ENCODE measurements at places on chromosomes 5 and 9. TPM values are rescaled to one million over a fixed set of nuclear protein-coding genes. Genes with fewer than 3 reads are reported as not detected.

The FBP2 gene
- not detected for total RNA-seq

The PCDHGA3 gene
- 0.15 TPM for total RNA-seq

The NUTM2F gene
- total RNA-seq, result not detected

The CDHR2 gene
- total RNA-seq, result not detected

The HAND1 gene
- total RNA-seq, result not detected

The JAK2 gene
- total RNA-seq, result 6.2 TPM

The LCN15 gene
- not detected for total RNA-seq

The EQTN gene
- total RNA-seq, result not detected

The PTGS1 gene
- under 0.01 TPM for total RNA-seq

The TOR4A gene
- total RNA-seq, result 39.0 TPM

The GRAMD2B gene
- 1.3 TPM for total RNA-seq

The CAMK4 gene
- total RNA-seq, result 3.6 TPM

The PCDHGC4 gene
- 0.32 TPM for total RNA-seq

The ERCC8 gene
- total RNA-seq, result 16.7 TPM

The C8G gene
- not detected for total RNA-seq

The IFNB1 gene
- 0.46 TPM for total RNA-seq

The IL31RA gene
- 0.15 TPM for total RNA-seq

The TMC1 gene
- total RNA-seq, result 1.6 TPM

The PITX1 gene
- total RNA-seq, result 0.32 TPM

The HNRNPAB gene
- total RNA-seq, result 82.5 TPM

The ACSL6 gene
- not detected for total RNA-seq
